Liver (tissue), 10 donors: ENCODE measurements at places on chromosomes 12 and 14.

GRCh38 chr12:45354399-45354798, 138.5 kb downstream of the ANO6 start:
- DNase-seq: no peak

DNA sequence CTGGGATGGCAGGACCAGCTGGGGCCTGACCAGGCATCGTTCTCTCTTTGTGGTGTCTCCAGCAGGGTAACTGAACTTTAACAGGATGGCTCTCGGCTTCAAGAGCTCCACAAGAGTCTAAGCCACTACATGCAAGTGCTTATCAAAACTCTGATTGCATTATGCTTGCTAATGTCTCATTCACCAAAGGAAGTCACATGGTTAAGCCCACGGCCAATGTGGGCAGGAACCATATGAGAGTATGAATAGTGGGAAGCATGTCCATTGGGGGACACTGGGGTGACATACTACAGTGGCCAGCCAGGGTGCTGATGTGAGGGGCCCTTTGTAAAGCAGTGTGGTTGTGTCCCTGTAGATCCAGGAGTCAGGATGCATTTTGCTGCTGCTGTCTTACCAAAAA, 35.0 kb upstream of the KCNA5 start:
- no peak for DNase-seq

- DNase-seq: no peak
Measured at GRCh38 chr14:77707355-77707723, 484 bp downstream of the ALKBH1 start.

- DNase-seq: peak; percentile 51
Measured at GRCh38 chr14:21070610-21071224, 613 bp downstream of the ARHGEF40 start.

DNA sequence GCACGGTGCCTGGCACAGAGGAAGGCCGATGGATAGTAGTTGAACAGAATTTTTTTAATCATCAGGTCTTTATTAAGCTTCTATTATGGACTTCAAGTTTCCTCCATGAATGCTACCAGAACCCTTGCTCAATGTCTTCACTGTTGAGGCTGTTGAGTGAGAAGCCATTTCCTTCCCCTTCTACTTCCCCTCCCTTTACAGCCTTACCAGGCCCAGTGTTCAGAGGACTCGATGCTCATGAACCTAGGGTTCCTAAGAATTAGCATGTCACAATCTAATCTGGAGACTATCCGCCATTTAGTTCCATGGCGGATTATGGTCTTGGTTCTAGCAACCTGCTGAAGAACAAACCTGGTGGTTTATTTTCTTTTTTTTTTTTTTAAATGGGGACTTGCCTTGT, 17.7 kb downstream of the ETV6 start:
- no peak for DNase-seq

- no peak for DNase-seq
Measured at GRCh38 chr14:70338550-70338949, 20.9 kb downstream of the COX16 start.

GRCh38 chr12:56720731-56721151, 4.4 kb downstream of the NACA start:
- no peak for DNase-seq

GRCh38 chr14:70451874-70452273, at the start of gene ADAM21:
Gene ADAM21, plus strand, starts transcription at chr14:70452174. Its CDS starts 5,326 bp downstream, at chr14:70457500.
- no peak for DNase-seq

- no peak for DNase-seq
Measured at GRCh38 chr12:103998976-103999375, 33.3 kb downstream of the TDG start.

- no peak for DNase-seq
Measured at GRCh38 chr14:102686196-102686801, 91.0 kb upstream of the TRAF3 start.

DNA sequence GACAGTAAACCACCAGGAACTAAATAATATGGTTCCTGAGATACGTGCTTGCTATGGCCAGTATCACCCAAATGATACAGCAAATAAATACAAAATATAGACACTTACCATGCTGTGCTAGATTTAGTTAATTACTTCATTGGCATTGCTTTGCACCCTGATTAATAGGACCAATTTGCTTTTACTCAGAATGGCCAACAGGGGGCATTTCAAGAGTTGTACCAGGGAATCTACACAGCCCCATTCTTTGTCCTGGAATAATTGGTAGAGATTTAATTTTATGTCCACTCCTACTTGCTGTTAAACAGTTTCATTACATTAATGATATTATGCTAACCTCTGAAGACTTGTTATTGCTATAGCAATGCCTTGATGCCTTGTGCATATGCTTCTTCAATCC, 280.8 kb downstream of the RERGL start:
- DNase-seq: no peak

DNA sequence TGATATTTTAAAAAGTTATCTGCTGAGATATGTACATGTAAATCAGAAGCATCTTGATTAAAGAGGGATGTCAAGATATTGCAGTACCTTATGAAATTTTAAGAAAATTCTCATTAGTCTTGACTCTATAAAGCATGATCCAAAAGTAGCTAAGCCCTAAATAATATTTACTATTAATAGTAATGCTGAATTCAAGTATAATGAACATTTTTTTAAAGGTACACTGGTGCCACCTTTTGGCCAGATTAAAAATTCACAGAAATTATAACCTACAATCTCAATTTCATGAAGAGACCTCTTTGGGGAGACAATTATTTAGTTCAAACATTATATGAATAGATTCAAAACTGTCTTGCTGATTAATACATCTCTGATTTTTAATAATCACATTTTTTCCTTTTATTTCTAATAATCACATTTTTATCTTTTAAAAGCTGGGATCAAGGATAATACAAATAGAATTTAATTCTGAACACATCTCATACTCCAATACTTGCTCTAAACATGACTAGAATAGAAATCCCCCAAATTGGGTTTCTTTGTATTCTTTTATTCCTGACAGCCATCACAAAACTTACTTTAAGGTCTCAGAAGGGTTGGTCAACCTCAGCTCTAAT, 13.4 kb downstream of the AKAP5 start:
- DNase-seq: no peak

- DNase-seq: no peak
Measured at GRCh38 chr12:113236539-113237399, 15.5 kb downstream of the TPCN1 start.

GRCh38 chr14:64711039-64711438, 6.8 kb downstream of the PLEKHG3 start:
- DNase-seq: no peak

DNA sequence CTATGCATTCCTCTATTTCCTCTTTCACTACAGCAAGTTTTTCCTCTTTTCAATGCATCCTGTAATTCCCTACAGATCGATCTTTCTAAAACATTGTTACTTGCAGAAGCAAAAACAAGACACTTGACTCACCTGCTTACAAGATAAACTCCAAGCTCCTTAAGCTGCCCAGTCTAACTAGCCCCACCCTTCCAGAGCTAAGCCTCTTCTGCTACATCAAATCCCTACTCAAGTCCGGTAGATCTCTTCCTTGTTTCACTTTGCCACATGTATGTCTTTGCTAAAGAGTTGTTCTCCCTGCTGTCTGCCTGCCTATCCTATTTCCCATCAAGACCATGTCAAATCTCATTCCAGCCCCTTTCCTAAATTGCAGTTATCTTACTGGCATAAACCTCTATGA, 724.8 kb downstream of the C12orf50 start:
- DNase-seq: no peak

GRCh38 chr12:91902860-91903683, 242.6 kb downstream of the BTG1 start:
- no peak for DNase-seq

DNA sequence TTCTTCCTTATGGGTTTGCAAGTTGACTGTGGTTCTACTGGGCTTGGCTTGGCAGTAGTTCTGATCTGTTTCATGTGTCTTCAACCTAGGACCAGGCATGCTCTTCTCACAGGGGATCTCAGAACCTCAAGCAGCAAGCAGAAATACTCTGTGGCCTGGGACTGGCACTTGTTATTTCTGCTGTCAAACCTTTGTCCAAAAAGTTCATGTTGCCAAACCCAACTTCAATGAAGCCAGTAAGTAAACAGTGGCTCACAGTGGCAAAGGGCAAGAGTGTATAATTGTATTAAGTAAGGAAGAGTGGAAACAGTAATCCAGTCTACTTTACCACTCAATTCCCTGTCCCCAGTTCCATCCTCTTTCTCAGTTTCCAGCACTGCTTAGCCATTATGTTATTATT, 15.7 kb upstream of the HMGA2 start:
- DNase-seq: no peak

DNA sequence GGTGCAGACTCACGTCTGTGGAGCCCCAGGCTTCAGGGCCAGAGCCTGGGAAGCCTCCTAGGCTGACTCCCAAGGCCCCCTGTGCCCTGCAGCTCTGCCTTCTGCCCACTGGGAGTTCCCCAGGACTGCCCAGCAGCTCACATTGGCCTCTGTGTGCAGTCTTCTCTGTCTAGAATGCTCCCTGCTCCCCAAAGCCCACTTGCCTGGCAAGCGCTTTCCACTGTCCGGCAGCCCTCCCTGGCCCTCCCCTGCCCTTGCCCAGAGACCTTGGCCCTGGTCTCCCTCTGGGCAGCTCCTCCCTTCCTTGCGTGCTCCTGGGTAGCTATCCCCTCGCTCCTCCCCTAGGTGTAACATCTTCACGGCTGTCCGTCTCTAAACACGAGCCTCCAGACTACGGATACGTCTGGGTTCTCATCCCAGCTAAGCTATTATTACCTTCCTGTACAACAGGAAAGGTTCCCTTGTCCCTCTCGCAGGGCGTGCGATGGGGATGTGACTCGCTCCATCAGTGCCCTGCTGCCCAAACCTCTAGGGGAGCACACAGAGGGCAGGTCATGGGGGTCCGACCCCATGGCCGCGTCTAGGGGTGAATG, 325.5 kb upstream of the RTL1 start:
- DNase-seq: peak; percentile 25

- no peak for DNase-seq
Measured at GRCh38 chr12:107536613-107537012, 149.0 kb upstream of the PWP1 start.

GRCh38 chr12:65535946-65536345, 257.5 kb downstream of the MSRB3 start:
- DNase-seq: no peak

DNA sequence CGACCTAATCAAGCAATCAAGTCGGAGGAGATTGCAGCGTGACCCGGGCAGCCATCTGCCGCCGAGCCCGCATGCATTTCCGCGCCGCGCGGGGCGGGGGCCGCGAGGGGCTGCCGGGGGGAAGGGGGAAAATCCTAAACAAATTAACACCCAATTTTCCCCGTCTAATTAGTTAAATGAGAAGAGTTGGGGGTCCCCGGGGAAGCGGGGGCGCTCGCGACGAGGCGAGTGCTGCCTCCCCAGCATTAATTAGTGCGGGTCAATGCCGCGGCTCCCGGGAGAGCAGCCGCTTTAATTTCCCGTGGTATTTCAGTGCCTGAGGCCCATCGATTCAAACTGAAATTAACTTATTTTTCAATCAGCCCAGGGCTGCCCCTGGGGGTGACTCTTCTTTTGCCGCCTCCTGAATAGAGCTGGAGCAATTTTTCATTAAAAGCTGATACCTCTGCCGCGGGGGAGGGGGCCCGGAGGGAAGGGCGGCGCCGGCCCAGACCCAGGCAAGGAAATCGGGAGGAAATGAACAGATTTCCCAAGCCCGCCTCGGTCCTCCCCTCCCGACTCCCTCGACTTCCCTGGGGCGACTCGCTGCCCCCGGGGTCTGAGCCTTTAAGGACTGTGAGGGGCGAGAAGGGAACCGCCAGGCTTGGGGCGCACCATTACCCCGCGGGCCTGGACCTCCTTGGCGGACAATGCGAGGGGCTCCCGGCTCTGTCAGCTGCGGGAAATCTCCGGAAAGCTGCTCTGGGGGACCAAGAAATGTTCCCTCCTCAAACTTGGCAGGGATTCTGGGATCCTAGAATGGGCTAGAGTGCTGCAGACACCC, 18.9 kb downstream of the VSX2 start:
- DNase-seq: no peak

DNA sequence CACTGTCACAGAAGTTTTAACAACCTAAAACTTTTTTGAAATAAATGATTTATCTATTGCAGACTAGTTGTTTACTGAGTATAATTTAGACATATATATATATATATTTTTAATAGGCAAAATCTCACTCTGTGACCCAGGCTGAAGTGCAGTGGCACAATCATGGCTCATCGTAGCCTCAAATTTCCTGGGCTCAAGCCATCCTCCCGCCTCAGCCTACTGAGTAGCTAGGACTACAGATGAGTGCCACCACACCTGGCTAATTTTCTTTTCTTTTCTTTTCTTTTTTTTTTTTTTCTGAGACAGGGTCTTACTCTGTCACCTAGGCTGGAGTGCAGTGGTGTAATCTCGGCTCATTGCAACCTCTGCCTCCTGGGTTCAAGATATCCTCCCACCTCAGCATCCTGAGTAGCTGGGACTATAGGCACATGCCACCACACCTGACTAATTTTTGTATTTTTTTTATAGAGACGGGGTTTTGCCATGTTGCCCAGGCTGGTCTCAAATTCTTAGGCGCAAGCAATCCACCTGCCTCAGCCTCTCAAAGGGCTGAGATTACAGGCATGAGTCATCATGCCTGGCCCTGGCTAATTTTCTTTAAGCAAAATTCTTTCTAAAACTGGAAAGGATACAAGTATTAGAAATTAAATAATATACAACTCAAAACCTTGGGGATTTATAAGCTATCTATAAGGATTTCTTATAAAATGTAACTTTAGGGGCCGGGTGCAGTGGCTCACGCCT, 23.1 kb downstream of the EEA1 start:
- no peak for DNase-seq

- DNase-seq: no peak
Measured at GRCh38 chr12:118190266-118190665, 54.3 kb downstream of the PEBP1 start.

- no peak for DNase-seq
Measured at GRCh38 chr14:96065661-96066459, 26.7 kb downstream of the C14orf132 start.
